ENCODE measurements at places on chromosomes 4 and X.

- DNase-seq, result no peak
These were observed 28.3 kb upstream of the DSPP start for GRCh38 chr4:87580057-87580456.

- no peak for DNase-seq
These were observed 74.7 kb downstream of the GALNT7 start for GRCh38 chr4:173243321-173243720.

DNA sequence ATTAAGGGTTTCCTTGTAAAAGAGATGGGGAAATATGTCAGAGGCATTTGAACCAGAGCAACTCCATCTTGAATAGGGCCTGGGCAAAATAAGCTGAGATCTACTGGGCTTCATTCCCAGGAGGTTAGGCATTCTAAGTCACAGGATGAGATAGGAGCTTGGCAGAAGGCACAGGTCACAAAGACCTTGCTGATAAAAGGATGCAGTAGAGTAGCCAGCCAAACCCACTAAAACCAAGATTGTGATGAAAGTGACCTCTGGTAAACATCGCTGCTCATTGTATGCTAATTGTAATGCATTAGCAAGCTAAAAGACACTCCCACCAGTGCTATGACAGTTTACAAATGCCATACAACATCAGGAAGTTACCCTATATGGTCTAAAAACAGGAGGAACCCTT, 1390.3 kb downstream of the RAPGEF2 start:
- no peak for DNase-seq

DNA sequence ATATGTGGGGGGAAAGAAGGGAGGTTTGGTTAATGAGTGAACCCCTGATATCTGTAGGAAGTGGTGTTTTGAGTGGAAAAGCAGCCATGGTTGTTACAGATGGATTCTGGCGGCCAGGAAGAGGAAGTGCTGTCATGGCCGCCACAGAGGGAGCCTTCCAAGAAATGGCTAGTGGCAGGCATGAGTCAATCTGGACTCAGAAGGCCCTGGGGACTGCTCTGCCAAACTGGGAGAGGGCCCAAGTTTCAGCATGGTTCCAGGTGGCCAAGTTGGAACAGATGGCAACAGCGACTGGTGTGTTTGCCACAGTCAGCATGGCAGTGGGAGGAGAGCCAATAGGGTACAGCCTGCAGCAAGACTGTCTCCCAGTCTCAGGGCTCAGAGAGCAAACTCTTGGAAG, 32.5 kb downstream of the ETDB start:
- DNase-seq, result no peak

DNA sequence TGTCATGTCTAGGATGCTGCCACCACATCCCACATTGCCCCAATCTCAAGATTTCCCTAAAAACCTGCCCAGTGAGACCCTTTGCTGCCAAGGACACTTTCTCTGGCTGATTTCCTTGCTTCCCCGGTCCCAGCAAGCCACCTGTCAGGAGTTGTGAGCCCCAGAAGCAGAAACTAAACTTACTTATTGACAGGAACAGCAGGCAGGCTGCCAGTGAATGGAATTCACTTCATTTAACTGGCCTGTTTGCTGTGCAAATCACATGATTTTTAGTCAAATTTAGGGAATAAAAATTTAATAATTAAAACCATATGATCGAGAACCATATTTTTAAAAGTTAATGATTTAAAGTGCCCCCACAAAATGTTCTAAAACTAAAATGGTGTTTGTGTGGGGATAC, 48.5 kb downstream of the MAMLD1 start:
- DNase-seq, result no peak
